ENCODE measurements at places on chromosomes 11 and 22.

DNA sequence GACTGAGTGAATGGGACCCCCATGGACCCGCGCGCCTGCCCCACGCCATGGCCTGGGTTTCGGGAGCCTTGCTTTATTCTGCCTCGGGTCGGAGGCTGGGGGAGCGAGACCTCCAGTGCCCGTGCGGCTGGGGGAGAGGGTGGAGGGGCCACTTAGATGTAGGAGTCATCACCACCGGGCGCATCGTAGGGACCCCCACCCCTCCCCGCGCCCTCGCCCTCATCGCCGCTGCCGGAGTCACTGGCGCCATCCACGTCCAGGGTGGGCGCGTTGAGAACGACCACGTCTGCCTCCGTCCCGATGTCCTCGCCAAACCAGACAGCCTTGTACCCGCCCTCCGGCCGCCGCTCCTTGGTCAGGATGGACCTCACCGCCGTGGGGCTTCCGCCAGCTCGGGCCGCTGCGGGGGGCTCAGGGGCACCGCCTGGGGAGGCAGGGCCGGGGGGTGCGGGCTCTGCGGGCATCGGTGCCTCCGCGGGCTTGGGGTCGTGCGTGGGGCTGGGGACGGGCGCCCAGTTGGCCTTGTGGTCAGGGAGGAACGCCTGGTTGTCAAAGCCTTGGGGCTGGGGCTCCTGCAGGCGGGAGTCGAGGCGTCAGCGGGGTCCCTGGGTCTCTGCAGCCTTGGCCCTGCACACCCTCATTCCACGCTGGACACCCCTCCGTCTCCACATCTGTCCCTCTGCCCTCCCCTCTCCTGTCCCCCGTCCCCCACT is 1.6 kb upstream of the IRF7 start:
- DNase-seq = no peak

DNA sequence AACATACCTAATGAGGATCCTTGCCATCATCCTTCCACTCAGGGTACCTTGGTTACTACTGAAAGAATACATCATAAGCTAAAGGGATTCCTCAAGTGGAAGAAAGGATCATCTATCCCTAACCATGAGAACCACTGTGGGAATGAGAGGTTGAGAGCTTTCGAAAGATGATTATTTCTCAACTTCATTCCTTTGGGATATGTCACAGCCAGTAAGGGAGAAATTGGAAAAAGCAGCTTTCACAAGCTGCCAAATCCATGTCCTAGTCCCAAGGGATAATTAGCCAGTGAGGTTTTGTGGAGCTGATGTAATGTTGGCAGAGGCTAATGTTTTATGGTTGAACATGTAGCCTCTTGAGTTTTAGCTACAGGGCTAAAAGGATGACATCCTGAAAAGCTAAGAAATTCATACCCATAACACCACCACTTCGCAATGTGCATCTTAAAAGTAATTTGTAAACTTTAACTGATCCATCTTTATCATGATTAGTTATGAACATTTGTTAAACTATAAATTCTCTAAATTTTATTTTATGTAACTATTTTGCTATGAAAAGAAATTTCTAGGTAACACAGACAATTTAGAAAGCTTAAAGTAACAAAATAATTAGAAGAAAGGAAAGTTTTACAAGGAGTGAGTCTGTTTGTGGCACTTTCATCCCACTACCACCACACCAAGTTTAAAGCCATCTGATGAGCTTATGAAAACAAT is 123.9 kb downstream of the MRTFA start:
- DNase-seq = no peak

GRCh38 chr22:33964121-33964520 is 43.8 kb upstream of the LARGE1 start:
- no peak for DNase-seq

- DNase-seq = no peak
Observed at GRCh38 chr22:37473437-37473946, 12.7 kb downstream of the MFNG start.

- DNase-seq = no peak
Observed at GRCh38 chr11:45648931-45649330, 16.5 kb downstream of the CHST1 start.

DNA sequence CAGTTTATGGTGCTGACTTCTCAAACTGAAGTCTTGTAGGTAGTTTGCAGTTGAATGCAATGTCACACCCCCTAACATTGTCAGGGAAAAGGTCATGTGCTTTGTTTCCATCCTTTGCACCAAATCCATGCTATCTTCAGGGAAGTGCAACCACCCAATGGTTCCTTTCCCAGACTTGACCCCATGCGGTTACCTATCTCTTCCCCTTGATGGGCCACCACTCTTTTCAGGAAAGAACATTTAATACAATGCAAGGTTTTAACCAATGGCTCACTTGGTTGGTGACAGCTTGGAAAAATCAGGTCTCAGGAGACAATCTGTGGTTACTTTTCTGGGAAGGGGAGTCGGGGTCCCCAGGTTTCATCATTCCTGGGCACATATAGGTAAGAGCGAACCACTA is 2.1 kb downstream of the ABTB2 start:
- DNase-seq = no peak

Measured in stimulated activated naive CD8-positive, alpha-beta T cell treated with anti-CD3 and anti-CD28 coated beads, Interleukin-15, Interleukin-2, amounts not matched to agents 100 U/mL and 50 U/mL, for 24 hours (primary cell).